Lower lobe of right lung (tissue), 2 donors: ENCODE measurements at places on chromosomes 7 and 10.

- DNase-seq = no peak
Measured at GRCh38 chr7:114659409-114660125, 245.0 kb downstream of the FOXP2 start.

- DNase-seq = no peak
Measured at GRCh38 chr7:137166363-137166762, 177.2 kb downstream of the PTN start.

DNA sequence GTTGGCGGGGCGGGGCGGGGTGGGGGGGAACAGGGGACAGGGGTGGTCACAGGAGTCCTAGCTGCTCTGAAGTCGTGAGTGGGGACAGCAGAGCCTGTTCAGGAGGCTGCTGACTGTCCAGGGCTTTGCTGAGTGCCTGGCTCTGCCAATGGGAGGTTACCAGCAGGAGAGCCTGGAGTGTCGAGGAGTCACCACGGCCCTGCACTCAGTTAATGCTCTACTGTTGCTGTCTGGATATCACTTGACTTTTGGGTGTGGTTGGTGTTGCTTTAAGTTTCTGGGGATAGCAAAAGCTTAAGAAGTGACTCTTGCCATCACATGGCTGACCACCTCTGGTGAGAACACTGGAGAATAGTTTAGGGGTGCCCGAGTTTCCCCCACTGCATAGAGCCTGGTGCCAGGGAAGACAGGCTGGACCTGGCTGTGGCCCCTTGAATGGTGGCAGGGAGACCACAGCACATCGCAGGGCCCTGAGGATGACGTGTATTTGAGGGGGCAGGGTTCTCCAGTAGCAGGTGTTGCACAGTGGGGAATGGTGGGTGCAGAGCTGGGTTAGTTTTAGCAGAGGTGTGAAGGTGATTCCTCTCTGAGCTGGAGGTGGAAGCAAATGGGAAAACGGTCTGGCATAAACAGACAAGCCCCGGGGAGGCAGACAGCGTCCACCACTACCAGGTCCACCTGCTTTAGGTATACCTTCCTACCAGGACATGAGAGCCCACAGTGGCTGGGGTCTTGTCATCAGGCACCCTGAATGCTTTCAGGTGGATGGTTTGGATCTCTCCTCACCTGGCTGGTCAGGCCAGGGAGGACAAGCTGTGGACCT, 54.2 kb upstream of the CAMK2B start:
- no peak for DNase-seq

DNA sequence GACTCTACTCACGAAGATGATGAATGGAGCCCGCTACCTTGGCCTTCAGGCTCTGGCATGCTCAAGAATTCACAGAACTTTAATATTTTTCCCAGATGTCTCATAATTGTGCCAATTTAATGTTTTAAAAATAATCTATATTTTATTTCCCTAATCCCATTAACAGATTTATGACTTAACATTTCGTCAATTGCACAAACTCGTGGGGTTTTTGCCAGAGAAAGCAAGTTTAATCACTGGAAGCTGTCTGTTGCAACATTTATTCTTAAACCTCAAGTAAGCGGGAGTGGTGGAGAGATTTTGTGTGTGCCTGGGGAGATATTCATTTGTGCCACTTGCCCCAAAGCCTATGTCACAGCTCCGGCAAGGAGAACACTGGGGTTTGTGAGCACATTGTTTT, 117.9 kb downstream of the TEX36 start:
- no peak for DNase-seq

DNA sequence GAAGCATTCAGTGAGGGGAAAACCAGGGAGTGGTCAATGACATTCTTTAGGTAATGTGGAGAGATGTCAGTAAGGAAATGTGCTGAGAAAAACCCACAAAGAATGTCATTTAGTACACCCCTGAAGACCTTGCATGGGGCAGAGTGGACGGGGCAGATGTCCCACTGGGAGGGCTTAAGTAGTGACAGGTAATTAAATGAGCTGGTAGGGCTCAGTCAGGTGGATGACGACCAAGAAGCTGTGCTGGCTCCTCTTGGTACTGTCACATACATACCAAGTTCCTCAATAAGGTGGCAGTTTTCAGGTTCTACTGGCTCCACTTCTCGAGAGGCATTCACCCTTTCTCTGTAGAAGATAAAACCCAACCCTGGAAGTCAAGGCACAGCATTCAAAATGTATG, 1.8 kb downstream of the PON3 start:
- DNase-seq = no peak

GRCh38 chr7:90836937-90837336, 240.8 kb downstream of the CDK14 start:
- no peak for DNase-seq
